ENCODE measurements at places on chromosomes 5 and 9.

- no peak for DNase-seq
Observed at GRCh38 chr9:81724242-81724889, 35.0 kb upstream of the TLE1 start.

DNA sequence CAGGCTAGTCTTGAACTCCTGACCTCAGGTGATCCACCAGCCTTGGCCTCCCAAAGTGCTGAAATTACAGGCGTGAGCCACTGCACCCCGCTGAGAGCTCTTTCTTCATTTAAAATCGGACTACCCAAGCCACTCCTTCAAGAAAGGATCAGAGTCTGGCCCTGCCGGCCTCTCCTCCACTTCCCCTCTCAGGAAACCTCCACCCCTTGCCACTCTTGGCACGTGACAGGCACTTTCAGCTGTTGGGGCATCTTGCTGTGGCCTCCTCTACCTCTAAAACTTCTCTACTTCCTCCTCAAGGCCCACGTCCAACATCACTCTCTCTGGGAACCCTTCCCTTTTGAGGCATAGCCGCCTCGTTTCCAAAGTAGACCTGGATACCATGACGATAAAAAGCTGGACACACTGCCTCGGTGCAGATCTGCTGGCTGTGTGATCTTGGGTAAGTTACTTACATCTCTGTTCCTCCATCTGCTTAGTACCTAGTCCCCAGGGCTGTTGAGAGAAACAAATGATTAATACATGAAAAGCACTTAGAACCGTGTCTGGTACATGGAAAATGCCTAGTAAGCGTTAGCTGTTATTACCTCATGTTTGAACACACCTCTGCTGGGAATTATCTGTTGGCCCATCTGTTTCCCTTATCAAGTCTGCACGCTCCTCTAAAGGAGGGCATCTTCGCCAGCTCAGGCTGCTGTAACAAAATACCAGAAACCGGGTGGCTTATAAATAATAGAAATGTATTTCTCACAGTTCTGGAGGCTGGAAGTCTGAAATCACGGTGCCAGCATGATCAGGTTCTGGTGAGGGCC lies 55.3 kb downstream of the SMIM23 start:
- no peak for DNase-seq

DNA sequence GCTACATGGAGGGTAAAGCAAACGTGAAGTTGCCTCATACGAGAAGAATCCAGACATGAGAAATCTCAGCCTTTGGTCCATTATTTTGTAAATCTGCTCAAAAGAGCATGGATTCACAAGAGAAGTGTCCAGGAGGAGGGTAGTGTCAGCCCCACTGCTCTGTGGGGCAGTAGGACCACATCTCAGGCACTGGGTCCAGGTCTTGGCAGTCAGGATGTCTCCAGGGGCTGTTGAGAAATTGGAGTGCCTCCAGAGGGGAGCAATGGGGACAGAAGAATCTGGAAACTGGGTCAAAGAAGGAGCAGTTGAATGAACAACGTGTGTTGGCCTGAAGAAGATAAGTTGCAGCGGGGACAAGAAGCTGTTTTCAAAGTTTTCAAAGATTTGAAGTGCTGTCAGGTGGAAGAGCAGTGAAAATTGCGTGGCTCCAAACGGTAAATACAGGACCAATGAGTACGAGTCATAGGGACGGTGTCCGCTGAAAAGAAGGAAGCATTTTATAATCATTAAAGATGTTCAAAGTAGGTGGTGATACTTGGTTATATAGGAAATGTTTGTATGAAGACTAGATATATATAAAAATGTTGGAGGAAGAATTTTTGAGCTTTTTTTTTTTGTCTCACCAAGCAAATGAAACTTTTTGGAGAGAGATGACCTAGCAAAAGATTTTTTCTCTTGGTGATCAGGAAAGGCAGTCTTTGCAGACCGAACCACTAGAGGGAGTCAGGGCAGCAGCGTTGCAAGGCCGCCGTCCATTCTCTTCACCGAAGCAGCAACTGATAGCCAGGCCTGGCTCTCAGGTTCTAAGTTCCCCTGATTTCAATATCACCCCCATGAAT lies 57.1 kb upstream of the ZBED3 start:
- peak; percentile 67 for DNase-seq

DNA sequence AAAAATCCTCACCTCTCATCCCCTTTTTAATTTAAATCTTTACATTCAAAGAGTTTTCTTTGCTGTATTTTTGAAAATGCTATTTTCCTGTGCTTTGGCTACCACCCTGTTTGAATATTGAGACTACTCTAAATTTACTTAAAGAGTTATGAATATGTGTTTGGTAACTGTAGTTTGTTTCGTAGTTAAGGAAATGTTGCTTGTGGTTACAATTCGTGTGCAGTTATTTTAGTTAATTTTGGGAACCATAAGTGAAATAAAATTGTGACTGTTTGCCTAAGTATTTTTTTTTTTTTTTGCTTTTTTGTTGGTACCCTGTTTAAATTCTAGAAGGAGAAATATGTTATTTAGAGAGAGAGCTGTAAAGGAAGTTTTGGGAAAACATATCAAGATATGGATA lies 78.7 kb downstream of the XRCC4 start:
- no peak for DNase-seq

DNA sequence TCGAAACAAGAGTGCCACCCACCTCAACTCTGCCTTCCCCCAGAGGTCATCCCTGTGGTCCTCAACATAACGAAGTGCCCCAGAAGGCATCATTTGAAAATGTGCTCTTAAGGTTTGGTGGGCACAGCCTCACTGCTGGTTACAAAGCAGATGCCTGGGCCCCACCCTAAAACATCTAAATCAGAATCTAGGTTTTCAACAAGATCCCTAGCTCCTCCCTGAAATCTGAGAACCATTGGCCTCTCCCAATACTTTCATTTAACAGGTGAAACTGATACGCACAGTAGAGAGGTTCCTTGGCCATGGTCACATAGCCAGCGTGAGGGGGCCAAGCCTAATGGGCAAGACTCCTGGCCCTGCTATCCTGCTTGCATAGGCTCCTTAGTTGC lies 376.2 kb upstream of the CLINT1 start:
- no peak for DNase-seq

- DNase-seq, result peak; percentile 89
Observed at GRCh38 chr5:43233946-43234345, 41.9 kb downstream of the NIM1K start.

DNA sequence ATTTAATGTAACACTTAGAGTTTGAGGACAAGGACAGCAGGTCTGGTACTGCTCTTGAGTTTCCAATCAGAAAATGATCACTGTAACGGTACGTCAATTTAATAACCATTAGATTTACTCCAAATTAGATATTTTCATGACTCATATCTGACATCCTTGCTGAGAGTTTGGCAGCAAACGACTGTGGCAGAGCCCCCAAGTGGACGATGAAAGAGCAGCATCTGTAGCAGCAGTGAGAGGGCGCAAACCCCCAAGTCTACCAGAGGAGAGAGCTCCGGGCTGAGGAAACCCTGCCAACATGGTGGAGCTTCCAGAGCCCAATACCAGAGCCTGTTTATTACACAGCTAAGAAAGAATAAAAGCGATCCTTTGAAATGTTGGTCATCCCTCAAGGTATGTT lies 73.2 kb upstream of the EPB41L4A start:
- peak; percentile 75 for DNase-seq

- no peak for DNase-seq
Observed at GRCh38 chr9:131304676-131305355, 15.3 kb downstream of the PLPP7 start.

DNA sequence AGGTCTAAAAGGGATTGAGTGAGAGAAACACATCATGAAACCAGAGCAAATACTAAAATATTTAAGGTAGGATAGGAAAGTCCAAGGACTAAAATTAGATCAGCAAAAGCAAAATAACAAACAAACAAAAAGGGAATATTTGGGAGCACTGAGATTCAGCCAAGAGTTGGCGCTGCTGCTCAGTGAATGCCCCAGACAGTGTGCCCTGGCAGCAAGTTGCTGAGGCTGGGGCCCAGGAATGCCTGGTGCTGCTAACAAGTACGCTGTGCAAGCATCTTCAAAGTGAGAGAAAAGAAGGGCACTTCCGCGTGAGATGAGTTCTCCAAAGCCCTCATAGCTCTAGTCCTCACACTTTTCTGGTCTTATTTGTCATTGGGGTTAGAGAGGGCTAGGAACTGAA lies 603.3 kb downstream of the EFNA5 start:
- no peak for DNase-seq

DNA sequence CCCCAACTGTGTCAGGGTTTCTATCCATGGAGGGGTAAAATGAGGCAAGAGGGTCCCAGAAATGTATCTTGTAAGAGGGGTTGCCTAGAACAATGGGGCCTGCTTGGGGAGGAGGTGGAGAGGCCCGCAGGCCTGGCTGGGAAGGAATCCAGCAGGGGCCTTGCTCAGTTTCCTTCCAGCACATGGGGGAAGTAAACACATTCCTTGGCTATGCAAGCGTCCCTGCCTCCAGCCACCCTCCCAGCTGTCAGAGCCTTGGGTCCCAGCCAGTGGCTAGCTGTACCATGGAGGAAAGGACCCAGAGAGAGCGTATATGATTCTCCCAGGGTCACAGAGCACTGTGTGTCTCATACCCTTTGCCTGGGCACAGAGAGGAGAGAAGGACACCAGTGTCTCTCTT lies 71.1 kb upstream of the IL17B start:
- no peak for DNase-seq

DNA sequence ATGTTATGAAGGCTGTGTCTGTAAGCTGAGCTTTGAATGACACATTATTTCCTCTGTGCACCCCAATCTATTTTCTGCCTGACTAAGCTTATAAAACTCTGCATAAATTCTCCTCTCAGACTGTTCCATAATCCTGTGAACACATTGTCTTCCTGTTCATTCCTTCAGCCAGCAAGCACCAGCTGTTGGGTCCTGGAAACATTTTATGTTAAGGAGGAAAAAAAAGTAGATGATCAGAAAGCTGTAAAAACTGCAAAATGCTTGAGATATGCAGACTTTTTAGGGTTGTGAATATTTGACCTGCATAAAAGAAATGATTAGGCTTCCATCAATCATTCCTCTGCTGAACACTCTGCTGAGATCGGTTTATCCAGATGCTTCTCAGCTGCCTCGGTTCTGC lies 1246.0 kb upstream of the DMAC1 start:
- no peak for DNase-seq

- DNase-seq, result peak; percentile 51
Observed at GRCh38 chr9:77177894-77178794, 810 bp downstream of the VPS13A start.

DNA sequence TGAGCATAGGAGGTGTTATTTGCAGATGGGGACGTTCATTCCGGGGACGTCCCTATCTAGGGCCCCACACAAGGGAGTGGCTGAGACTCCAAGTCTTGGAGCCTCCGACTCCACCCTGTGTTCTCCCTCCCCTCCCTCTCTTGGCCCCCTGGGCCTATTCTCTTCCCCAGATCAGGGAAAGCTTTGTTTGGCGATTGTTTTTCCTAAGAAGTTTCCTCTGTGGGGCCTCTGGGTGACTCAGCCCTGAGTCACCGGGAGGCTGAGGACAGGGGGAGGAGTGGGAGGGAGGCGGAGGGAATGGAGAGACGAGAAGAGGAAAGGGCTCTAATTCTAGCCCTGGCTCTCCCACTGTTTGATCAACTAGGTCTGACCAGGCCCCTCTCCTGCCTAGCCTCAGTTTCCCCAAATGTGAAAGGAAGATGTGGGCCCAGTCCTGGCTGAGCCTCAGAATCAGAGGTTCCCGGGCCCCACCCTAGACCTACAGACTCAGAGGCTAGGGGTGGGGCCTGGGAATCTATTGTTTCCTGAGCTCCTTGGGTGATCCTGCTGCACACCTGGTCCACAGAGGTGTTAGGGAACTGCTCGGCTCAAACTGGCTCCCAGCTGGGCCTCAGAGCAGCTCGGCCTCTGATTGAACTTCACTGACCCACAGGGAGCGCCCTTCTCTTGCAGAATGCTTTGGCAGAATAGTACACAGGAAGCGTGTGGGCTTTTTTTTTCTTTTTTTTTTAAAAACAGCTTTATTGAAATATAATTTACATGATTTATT lies 19.2 kb downstream of the GSN start:
- DNase-seq, result no peak

DNA sequence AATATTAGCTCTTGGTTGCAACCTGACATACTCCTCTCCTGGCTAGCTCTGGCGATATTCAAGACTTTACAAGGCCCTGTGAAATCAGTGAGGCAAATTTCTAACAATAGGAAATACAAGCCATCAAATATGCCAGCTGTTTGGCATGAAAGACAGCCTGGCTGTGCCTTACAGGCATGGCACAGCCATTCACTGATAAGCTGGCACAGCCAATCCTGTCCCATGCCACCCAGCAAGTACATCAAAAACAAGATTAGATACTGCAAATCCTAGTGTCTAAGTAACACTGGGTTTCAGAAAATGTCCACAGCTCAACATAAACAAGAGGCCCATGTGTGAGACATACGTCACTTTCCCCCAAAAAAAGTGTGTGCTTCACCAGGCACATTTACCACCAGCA lies 1045.8 kb upstream of the DMAC1 start:
- DNase-seq, result no peak

GRCh38 chr9:33306037-33306436 lies 15.7 kb downstream of the NFX1 start:
- no peak for DNase-seq

- no peak for DNase-seq
Observed at GRCh38 chr5:138440159-138441073, 1.6 kb downstream of the REEP2 start.

- DNase-seq, result no peak
Observed at GRCh38 chr5:167939686-167940085, 351.8 kb upstream of the WWC1 start.

GRCh38 chr9:125341566-125341965 lies 79.9 kb downstream of the GAPVD1 start:
- no peak for DNase-seq

DNA sequence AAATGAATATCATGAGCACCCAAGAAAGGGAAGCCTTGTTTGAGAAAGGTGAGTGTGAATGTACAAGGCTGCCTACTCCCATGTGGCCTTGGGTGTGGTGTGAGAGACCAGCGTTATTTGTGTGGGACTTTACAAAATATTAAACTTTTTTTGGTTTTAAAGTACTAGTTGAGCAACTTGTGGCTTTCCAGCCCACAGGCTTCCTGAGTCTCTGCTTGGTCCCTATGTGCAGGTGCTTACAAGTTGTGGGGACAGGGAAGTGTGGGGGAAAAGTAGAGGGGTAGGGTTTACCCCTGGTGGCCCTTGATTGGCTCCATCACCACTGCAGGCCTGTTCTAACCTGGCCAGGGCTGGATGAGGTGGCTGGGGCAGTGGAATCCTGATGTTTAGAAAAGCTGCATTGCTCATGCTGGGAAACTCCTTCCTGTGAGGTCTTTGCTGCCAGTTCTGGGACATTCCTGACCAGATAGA lies 19.7 kb downstream of the PTTG1 start:
- DNase-seq, result no peak

- peak; percentile 70 for DNase-seq
Observed at GRCh38 chr5:169581580-169582227, 1.9 kb upstream of the SPDL1 start.

GRCh38 chr5:4374866-4375265 lies 765.3 kb upstream of the ADAMTS16 start:
- no peak for DNase-seq

GRCh38 chr9:69093471-69094103 lies 58.0 kb downstream of the FXN start:
- DNase-seq, result no peak

Data from MM.1S (cell line).